IPS-NIHi11 (cell line): ENCODE measurements at places on chromosomes 11 and 22.

DNA sequence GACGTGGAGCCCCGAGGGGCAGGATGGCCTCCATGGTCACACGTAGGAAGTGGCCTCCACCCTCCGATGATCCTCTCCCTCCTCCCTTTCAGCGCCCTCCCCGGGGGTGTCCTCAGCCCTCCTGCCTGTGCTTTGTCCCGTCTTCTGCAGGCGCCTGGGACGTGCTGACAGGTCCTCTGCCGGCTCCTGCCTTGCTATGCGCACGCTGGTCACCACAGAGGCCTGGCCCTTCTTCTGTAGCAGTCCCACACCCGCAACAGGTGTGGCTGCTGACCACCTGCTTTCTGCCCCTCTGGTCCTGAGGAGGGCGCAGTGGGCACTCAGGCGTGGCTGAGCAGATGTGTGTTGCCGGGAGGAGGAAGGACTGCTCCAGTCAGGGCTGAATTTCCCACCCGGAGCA, 27.7 kb upstream of the PPP6R3 start:
- no peak for DNase-seq

- DNase-seq, result no peak
Measured at GRCh38 chr11:22516111-22516510, 109.5 kb downstream of the FANCF start.

GRCh38 chr11:67502328-67502979, 2.7 kb downstream of the PITPNM1 start:
- no peak for DNase-seq

DNA sequence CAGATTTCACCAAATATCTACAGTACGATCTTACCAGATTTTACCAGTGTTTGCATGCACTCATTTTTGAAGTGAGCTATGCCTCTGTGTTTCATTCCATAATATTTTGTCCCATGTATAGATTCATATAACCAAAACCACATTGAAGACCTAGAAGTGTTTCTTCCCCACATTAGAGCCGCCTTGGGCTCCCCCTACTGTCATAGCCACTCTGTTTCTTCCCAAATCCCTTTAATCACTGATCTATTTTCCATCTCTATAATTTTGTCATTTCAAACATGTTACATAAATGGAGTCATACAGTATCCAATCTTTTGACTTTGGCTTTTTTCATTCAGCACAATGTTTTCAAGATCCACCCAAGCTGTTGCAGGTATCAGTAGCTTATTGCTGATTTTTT, 12.7 kb downstream of the MRGPRX3 start:
- DNase-seq, result no peak

- DNase-seq, result peak; percentile 38
Measured at GRCh38 chr22:27435844-27436576, 365.5 kb downstream of the MN1 start.

GRCh38 chr11:112013497-112014164, 11.6 kb upstream of the DLAT start:
- DNase-seq, result no peak

- DNase-seq, result no peak
Measured at GRCh38 chr22:28498044-28498443, 181.6 kb downstream of the TTC28 start.

GRCh38 chr11:37459456-37459855, 861.4 kb upstream of the RAG2 start:
- no peak for DNase-seq

- no peak for DNase-seq
Measured at GRCh38 chr22:17941471-17942406, 82.6 kb downstream of the MICAL3 start.

GRCh38 chr11:6646071-6646470, 9.5 kb downstream of the DCHS1 start:
- DNase-seq, result no peak

GRCh38 chr22:48258064-48258701, 1495.7 kb downstream of the TBC1D22A start:
- no peak for DNase-seq

- DNase-seq, result no peak
Measured at GRCh38 chr11:58742140-58742539, 10.4 kb upstream of the GLYAT start.

DNA sequence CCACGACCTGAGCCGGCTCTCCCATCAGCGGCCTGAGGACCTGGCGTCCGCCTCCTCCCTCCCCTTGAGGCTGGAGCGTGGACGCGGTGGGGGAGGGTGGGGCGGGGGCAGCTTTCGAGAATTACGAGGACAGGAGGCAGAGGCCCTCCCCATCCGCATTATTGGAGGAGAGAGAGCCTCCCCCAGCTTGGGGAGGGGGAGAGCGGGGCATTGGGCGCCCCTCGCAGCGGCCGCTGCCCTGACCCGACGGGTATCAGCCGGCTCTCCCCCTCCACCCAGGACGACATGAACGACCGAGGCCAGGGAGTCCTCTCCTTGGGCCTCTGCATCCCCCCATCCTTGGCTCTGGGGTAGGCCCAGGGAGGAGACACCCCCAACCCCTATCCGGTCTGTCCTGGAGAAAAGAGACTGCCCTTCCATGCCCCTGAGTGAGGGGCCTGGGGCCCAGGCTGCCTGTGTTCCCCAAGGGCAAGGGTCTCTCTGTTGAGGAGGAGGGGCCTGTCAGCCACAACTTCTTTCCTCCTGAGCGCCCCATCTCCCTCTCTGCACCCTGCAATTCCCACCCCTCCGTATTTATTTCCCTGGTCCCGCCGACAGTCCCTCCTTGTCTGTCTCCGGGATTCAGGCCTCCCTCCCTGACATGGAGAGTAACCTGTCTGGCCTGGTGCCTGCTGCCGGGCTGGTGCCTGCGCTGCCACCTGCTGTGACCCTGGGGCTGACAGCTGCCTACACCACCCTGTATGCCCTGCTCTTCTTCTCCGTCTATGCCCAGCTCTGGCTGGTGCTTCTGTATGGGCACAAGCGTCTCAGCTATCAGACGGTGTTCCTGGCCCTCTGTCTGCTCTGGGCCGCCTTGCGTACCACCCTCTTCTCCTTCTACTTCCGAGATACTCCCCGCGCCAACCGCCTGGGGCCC, 495 bp downstream of the GPR137 start:
- no peak for DNase-seq

GRCh38 chr11:104246590-104246989, 82.6 kb upstream of the PDGFD start:
- no peak for DNase-seq

- DNase-seq, result no peak
Measured at GRCh38 chr22:23023294-23023693, 47.0 kb upstream of the GNAZ start.

DNA sequence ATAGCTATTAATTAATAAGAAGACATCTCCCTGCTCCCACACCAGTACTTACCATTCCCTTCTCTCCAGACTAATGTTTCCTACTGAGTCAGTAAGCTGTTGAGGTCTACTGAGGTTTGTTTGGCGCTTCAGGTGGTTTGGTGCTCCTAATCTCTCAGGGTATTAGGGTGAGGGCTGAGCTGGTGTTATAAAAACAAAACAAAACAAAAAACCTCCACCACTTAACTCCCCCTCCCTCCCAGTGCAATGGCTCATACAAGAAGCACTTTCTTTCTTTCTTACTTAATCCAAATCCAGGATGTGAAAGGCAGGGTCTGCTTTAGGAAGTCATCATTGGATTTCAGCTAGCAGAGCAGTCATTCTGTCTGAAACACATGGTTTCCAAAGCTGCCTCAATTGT, 15.3 kb downstream of the CSTPP1 start:
- DNase-seq, result no peak

DNA sequence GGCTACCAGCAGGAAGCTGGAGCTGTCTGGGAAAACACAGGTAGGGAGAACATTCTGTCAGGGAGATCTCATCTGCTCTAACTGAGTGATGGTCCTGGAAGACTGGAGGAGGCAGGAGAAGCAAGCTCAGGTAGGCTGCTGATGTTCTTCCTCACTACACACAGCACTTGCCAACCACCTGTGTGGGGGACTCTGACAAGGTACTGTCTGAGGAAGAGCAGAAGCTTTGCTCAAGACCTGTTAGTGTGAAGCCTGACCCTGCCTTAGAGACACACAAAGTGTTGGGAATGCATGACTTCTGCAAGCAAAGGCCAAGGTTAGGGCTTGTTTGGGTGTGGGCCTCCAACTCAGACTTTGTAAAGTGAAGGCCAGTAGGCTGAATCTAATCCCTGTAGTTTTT, 46.5 kb downstream of the CHST1 start:
- no peak for DNase-seq

DNA sequence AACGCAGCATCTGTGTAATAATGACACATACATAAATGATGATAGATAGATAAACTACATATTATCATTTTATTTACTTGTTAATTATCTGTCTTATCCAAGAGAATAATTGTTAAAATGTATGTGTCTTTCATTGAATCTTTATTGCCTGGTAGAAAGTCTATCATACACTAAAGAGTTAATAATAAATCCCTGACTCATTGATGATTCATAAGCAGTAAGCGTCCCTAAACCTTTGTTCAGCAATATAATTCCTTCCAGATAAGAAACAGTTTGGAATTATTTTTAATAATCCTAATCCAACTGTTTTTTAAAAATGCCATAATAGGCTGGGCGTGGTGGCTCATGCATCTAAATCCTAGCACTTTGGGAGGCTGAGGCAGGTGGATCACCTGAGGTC, 655.6 kb upstream of the CNTN5 start:
- no peak for DNase-seq

DNA sequence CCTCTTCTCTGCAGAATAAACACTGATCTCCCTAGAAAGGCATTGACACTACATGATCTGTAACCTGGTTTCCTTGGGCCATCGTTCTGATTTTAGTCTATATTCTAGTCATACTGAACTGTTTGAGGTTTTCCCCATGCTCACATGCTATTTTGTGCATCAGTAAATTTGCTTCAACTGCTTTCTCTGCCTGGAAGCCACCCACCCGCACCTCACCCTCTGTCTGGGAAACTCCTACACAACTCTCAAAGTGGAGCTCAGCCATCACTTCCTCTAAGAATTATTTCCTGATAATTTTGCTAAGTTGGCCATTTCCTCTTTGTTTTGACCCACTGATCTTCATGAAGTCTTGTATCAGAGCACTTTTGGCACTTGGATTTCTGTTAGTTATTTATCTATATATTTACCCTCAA, 36.1 kb downstream of the MMP20 start:
- DNase-seq, result no peak

GRCh38 chr11:10005955-10006525, 288.0 kb downstream of the SBF2 start:
- no peak for DNase-seq

DNA sequence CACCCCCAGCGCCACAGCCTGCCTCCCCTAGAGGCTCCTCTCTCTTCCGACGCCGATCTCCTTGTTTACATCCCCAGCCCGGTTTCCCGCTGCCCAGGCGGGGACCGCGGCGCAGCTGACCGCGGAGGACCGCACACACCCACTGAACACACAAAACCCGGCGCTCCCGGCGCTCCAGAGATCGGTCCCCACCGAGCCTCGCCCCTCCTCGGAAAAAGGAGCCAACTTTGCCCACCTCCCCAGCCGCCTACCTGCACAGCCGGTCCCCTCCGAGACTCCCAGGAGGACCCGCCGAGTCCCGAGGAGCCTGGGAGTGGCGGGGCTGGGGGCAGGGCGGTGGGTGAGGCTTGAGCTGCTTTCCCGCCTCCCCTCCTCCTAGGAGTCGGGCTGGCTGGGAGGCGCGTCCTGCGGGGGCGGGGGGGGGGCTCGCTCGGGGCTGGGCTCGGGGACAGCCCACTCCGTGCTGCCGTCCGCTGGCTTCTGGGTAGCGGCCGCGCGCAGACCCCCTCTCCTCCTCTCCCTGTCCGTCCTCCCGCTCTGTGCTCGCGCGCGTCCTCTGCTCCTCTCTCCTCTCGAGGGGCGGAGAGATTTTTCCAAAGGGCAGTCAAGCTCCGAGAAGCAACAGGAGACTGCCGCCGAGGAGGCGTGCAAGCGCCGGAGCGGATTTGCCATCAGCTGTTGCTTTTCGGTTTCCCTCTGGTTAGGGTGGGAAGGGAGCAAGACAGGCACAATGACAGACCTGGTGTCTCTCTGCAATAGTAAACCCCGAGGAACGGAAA, at the start of gene FXYD6:
Gene FXYD6 (minus strand): TSS at position 318 of the 779 bp plus-strand sequence. CDS start 33,882 bp downstream, outside the sequence.
- DNase-seq, result peak; percentile 91

DNA sequence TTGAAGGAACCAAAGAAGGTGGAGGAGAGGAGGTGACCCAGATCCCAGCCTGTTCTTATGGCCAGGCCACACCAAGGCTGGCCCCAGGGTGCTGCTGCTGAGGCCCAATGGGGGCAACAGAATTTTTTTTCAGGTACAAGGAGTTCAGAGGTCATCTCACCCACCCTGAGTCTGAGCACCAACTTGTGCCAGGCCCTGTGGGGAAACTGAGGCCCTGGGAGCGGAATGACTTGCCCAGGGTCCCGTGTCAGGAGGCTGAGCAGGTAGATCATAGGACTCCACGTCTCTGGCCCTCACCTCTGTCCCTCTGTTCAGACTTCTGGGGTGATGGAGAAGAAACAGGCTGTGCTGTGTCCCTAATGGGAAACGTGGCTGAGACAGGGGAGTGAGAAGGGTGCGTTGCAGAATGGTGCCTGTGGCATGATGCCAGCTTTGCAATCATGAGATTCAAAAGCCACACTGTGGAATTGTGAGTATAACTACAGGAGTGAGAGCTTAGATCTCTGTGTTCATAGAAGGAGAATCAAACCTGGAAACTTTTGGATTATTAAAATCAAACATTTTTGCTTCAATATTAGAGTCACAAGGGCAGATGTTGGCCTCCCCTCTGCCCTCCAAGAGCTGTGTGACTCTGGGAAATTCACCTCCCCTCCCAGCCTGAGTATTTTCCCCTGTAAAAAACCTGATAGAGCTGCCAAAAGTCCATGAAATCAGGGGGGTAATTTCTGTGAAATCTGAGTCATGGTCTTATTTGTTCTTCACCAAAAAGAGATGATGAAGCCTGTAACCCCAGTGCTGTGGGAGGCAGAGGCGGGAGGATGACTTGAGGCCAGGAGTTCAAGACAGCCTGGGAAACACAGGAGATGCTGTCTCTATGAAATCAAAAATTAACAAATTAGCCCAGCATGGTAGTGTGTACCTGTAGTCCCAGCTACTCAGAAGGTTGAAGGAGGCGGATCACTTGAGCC, 874 bp downstream of the APOL1 start:
- no peak for DNase-seq

DNA sequence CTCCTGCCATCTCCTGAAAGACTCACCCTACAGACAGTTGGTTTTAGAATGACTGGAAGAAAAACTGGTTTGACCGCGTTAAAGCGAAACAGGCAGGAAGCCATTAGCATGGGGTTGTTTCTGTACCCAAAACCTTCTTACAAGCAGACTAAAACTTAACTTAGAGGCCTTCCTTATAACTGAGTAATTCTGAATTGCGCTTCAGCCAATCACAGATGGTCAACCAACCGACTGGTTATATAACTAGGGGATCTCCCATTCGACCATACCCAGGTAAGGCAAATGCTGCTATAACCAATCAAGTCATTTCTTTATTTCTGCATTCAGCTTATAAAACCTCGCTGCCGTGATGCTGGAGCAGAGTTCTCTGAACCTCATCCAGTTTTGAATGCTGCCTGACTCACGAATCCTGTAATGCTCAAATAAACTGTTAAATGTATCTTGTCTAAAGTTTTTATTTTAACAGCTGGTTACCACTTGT, 87.8 kb upstream of the DRD2 start:
- DNase-seq, result no peak

DNA sequence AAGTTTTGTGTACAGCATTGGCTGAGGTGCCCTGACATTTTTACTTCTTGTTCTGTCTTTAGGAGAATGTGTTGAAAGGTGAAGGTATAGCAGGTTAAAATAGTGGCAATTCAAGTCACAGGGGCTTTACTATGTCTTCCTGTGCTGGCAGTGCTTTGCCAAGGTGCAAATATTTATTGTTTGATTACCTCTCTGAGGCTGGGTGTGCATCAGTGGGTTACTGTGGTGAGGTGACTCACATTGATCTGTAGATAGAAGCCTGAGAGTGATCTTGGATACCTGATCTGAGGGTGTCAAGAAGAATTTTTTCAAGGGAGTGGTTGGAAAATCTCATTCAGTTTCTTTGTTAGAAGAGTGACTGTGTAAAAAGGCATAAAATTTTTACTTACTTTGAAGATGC, 90.0 kb downstream of the ARHGAP42 start:
- no peak for DNase-seq
